Retina (tissue), 1 donor: ENCODE measurements at places on chromosomes 4 and X.

DNA sequence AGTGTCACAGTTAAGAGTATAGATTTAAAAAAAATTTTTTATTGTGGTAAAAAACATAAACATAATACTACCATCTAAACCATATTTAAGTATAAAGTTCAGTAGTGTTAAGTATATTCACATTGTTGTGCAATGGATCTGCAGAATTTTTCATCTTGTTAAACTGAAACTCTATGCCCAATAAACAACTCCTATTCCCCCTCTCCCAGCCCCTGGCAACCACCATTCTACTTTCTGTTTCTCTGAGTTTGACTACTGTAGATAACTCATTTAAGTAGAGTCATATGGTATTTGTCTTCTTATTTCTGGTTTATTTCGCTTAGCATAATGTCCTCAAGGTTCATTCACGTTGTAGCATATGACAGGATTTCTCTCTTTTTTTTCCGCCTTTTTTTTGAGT is 112.4 kb downstream of the PTTG2 start:
- DNase-seq = no peak

- no peak for DNase-seq
Observed at GRCh38 chrX:47587091-47587891, 5.1 kb downstream of the TIMP1 start.

DNA sequence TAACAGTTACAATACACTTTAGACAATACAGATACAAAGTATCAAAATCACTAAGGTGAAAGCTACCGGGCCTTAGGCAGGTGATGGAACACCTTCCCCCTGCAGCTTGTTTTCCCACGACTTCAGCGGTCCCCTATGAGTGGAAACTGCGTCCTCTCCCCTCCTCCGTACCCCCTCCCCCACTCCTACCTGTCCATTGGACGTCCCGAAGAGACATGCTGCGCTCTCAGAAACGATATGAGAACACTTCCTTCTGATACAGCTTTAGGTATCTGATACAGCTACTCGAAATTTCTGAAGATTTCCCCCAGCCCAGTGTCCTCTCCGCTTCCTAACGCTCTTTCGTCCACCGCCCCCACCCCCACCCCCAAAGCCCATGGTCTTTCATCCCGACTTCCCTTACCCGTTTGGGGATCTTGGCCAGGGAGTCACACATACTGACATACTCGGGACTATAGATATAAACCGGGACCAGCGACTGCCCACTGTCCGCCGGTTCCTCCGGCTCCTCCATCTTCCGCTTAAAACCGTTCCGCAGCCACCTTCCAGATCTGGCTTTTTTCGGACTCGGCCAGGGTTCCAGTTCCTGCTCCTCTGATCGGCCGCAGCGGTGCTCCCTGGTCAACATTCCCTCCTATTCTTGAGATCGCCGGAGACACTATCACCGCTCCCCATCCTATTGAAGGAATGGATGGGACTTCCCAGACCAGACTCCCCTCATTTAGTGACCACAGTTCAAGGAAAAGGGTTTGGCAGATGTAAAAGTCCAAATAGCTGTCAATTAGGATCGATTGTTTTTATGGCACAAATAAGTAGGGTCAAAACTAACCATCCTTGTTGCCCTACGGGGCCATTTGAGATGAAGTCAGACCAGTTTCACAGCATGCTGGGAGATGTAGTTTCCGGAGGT is at the start of gene HDAC8:
Gene HDAC8 (minus strand): TSS at position 596 of the 910 bp plus-strand sequence. CDS start 82 bp downstream, at position 514.
- peak; percentile 89 for DNase-seq

- no peak for DNase-seq
Observed at GRCh38 chr4:168993714-168994510, 16.1 kb downstream of the CBR4 start.

DNA sequence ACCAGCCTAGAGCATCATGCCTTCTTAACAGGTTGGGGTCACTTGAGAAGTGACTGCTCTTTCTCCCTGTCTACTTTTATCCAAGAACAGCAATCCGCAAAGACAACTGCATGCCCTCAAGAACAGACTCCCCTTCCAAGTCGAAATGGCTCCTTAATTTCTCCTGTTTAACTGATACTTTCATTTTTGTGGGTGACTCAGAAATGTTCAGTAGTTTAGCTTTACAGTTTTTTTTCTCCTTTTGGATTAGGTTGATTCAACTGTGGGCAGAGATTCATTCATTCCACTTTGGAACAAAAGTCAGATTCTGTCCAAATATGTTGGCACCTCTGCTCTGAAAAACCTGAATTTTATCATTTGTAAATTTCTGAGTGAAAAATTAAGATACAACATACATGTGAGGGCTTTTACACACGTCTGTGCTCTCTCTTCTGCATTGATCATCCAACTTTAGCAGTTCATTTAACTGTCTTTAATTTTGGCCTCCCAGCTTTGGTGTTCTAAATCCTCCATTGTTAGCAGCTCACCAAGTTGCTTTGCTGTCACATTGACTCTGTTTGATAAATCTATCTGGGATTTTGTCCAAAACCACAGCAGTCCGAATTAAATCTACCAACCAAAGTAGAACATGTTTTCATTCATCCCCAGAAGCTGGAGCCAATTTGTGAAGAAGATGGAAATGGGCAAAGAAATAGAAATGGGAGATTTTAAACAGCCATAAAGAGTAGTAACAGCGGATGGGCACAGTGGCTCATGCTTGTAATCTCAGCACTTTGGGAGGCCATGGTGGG is 50.0 kb downstream of the HOPX start:
- no peak for DNase-seq

- DNase-seq = no peak
Observed at GRCh38 chr4:69701696-69702095, 48.6 kb upstream of the UGT2A1 start.

GRCh38 chrX:48514126-48514806 is 5.5 kb downstream of the PORCN start:
- no peak for DNase-seq

DNA sequence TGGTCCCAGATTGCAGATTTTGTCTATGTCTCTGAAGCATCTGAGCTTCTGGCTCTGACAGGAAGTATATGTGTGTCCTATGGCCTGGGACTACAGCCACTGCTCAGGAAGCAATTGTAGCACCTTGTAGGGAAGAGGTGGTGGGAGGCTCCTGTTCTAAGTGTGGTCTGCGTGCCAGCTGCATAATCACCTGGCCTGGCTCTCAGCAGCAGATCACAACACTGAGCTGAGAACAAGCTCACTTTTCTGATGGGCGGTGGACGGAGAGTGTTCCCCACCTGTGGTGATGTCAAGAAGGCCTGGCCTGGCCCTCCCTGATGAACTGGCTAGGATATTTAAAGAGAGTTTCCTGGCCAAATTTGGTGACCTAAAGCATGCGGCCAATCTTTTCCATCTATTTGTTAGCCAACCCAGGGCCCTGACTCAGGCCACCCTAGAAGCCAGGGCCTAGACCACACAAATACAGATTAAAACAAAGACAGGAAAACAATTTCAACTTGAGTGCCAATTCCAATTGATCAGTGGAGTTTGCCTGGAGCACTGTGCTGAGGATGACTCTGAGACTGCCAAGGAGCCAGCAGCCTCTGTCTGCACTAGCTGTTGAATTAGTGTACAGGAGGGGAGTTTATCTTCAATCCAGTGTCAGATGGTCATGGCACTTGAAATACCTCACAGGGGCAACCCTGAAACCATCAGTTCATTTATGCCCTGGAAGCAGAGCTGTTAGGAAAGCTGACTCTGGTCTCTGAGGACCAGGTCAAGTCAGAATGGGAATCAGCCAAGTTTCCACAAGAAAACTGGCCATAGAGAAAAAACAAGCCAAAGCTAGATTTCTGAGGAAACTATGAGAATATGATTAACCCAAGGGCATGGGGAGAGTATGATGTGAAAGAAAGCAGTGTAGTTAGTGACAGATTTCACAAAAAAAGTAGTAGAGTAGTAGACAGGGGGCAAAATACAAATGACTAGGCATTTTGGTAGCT is 47.4 kb downstream of the PRDM5 start:
- no peak for DNase-seq

GRCh38 chr4:165378745-165379677 is at the start of gene CPE:
Gene CPE (plus strand): TSS chr4:165379008. CDS start chr4:165379222, 214 bp downstream.
- peak; percentile 95 for DNase-seq

GRCh38 chrX:74389016-74389722 is 32.1 kb upstream of the SLC16A2 start:
- DNase-seq = no peak

GRCh38 chrX:13167481-13168231 is 123.2 kb upstream of the FAM9C start:
- peak; percentile 27 for DNase-seq

GRCh38 chr4:184825141-184825895 is 450 bp downstream of the ACSL1 start:
- DNase-seq = peak; percentile 56

DNA sequence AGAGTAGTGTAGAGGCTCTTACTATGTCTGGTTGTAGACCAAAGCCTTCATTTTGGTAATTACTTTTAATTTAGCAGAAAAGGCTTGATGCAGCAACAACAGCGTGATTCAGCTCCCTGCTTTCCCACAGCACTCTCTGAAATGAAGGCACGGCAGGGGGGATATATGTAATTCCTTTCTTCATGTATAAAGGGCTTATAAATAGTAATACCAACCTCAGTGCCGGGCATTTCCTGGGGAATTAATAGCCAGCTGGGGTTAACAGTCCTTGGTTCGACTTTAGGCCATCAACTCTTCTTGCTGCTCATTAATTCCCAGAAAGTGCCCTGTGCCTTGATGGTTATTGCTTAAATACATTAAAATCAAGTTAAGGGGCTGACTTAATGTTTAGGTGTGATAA is 669.0 kb downstream of the ZNF674 start:
- DNase-seq = peak; percentile 26

DNA sequence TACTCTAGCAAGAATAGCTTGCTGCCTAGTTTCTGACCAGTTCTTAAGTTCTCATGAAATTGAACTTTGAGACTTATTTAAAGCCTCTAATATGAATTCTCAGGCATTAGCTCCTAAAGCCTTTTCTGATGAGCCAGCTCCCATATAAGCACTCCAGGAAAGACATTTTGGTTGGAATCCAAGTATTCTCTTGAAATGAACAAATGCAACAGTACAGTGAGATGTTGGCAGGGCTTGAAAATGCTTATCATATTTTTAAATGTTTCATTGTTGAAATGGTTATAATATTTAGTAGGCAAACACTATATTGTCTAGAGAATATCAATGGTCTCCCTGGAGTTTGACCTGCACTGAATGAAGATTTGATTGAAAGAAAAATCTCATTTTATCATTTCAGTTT is 240.3 kb downstream of the ANK2 start:
- DNase-seq = no peak

DNA sequence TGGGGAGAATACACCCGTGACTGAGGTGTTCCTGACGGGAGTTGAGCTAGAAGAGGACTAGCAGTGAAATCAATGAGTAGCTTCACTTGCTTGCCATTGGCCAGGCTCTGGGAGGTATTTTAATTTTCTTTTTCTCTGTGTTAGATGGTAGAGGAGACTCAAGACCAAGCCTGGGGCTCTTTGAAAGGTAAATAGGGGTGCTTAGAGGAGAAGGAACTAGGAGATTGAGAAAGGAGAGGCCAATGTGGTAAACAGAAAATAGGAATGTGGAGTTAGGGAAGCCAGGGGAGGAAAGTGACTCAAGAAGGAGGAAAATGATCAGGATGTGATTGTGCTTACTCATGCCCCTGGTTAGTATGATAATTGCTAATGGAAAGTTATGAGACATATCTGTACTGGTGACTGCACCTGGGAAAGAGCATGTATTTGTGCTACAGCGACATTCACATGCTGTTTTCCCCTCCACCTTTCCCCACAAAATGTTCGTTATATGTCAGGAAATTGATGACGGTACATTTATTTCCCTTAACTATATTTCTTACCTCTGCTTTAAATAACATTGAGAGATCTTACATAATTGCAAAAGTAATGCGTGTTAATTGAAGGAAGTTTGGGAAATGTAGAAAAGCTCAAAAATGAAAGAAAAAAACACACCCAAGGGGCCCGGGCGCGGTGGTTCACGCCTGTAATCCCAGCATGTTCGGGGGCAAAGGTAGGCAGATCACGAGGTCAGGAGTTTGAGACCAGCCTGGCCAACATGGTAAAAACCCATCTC is 16.9 kb upstream of the LRBA start:
- no peak for DNase-seq
